NCI-H526 treated with DMSO at 0.1 percent for 48 hours (cell line): ENCODE measurements at places on chromosomes 12 and 14.

DNA sequence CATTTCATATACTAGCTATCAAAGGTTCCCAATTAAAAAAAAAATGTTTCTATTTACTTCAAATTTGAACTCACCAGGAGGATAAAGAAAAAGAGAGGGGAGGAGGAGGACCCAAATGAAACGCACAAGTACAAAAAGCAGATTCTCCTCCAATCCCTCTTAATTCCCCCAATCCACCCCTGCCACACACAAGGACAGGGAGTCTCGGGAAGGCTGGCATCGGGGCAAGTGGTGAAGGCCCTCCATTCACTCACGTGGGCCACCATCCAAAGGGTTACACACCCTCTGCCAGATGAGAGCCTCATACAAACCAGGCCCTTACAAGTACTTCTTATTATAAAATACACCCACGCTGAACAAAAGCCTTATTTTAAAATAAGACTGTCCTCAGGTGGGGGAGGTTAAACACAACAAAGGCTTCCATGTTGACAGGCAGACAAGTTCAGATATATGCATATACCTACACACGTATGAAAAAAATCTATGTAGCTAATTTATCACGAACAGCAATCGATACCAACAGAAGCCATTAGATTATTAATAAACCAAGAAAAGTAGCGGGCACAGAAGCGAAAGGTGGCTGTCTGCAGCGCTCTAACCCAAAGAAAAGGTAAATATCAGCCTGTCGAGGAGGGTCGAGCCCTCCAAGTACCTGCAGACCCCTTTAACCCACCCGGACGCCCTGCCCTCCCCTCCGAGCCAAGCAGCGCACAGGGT is 1.5 kb downstream of the ATP2B1 start:
- DNase-seq, result peak; percentile 41

- no peak for DNase-seq
Observed at GRCh38 chr14:102840771-102841528, 63.7 kb downstream of the TRAF3 start.

DNA sequence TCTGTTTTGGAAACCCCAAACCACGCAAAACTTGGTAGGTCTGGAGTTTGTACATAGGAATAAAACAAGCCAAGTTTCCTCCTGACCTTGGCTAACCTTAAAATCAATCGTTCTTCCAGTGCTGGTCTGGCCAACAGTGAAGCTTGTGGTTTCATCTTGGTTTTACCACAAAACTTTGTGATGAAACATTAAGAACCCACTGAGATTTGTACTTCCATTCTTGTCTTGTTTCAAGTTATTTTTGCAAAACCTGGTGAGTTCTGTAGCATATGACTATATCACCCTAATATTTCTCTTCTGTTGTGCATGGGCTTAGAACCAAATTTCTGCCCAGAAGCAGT is 26.4 kb downstream of the SIX1 start:
- DNase-seq, result no peak

GRCh38 chr14:64061706-64062105 is 208.9 kb downstream of the SYNE2 start:
- DNase-seq, result no peak

DNA sequence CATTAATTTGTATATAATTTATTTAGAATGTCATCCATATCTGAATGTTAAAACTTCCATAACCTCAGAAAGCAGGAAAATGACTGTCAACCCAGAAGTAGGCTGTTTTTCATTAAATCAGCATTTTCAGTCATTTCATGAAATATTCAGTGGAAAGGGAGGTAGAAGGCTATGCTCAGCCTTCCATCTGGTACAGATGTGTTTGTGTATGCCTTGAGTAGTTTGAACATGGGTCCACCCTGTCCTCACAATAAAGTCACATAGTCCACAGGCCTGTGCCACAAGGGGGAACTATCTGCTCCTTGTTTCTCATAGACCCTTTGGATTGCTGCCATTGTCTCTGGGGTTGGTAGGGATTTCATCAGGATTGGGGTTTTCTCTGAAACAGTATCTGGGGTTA is 9.1 kb downstream of the LACRT start:
- DNase-seq, result no peak

DNA sequence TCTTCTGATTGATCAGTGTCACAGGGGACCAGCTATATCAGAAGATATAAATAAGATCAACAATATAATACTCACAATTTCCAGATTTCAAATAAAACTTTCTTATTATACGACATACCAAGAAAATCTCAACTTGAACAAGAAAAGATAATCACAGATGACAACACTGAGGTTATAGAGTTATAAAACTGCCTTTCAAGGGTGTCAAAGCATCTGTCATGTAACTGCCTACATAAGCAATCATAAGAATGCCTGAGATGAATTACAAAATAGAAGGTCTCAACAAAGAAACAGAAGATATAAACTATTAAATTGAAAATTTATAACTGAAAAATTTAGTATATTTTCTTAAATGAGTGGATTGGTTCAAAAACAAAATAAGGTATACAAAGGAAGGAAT is 659.2 kb downstream of the SLC16A7 start:
- no peak for DNase-seq

- peak; percentile 44 for DNase-seq
Observed at GRCh38 chr14:99272899-99273765, 1.1 kb upstream of the BCL11B start.

- no peak for DNase-seq
Observed at GRCh38 chr12:82009524-82009923, 250.4 kb upstream of the PPFIA2 start.

DNA sequence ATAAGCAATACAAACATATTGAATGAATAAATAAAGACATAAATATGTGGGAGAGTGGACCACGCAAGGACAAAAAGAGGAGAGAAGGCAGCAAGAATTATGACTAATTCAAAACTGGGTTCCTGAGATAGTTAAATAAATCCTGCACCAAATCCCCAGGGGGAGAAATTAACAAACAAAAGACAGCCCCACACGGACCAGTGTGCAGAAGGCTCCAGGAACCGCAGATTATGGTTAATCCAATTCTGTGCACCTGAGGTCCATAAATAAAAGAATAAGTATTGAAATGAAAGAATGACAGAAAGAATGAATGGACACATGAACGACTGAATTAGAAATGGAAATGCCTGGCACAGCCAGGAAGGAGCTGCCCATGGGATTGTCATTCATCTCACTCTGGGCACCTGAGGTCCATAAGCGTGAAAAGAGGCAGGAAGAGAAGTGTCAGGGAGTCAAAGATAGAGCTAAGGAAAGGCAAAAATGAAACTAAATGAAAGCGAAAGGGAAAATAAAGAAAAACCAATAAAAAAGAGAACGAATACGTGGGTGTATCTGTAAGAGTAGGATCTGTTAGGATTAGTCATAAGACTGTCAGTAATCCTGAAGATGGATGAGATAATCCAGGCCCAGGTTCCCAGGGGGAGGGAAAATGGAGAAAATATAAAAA is 23.3 kb downstream of the MEG3 start:
- DNase-seq, result no peak

- no peak for DNase-seq
Observed at GRCh38 chr14:92704036-92704804, 44.2 kb downstream of the LGMN start.

- DNase-seq, result no peak
Observed at GRCh38 chr12:106118-106591, 39.6 kb downstream of the IQSEC3 start.

DNA sequence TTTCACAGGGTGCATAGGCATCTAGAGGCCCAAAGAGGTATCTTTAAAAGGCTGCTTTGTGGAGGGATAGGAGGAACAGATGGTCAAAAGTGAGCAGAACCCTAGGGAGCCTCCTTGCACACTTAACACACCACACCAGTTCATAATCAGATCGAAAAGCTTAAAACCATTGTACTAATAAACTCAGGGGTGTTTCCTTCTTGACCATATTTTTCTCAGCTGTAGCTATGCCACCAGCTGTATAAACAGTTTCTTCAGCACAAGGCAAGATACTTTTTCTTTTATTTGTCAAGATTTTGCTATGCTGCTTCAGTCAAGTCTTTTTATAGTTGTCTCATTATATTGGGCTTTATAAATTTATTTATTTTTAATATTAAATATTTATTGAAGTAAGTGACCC is 88.7 kb downstream of the RIC8B start:
- no peak for DNase-seq

GRCh38 chr12:130987151-130987931 is 33.6 kb downstream of the ADGRD1 start:
- DNase-seq, result peak; percentile 73

DNA sequence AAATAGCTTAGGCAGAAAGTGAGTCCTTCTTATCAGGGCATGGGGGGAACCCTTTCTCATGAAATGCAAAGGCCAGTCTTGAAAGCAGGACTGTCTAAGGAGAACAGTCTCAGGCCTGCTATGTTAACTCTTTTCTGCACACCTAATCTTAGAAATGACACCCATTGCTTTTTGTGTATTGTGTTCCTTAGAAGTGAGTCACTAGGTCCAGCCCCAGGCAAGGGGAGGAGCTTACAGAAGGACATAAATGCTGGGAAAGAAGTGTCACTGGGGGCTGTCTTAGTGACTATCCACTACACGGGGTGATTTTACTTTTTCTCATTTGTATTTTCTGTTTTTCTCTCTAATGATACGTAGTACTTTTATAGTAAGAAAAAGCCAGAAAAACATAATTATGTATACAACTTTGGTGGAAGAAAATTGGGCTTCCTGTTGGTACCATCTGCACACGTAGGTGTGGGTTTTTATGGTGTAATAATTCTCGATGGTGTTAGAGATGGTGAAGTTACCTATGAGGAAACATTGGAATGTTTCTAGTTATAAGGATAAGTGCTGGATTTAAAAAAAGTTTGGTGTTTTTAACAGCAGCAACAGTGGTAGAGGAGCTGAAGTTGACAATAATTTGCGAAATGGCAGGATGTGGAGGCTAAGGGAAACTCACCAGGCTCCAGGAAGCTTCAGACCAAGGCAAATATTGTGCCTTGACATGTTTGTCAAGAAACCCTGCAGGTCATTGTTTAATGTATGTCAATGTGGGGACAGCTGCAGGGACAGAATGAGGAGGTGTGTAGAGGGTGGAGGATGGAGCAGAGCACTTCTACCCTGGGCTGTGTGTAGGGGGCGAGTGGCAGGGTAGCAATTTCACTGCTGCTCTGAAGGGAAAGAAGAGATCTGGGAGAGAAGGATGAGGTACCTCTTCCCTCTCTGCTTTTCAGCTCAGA is 214.9 kb downstream of the KTN1 start:
- DNase-seq, result no peak

GRCh38 chr14:65225299-65226159 is 123.2 kb upstream of the MAX start:
- no peak for DNase-seq

- DNase-seq, result no peak
Observed at GRCh38 chr12:108340037-108340436, 926 bp upstream of the CMKLR1 start.

GRCh38 chr12:44570036-44570583 is 306.0 kb downstream of the NELL2 start:
- no peak for DNase-seq

DNA sequence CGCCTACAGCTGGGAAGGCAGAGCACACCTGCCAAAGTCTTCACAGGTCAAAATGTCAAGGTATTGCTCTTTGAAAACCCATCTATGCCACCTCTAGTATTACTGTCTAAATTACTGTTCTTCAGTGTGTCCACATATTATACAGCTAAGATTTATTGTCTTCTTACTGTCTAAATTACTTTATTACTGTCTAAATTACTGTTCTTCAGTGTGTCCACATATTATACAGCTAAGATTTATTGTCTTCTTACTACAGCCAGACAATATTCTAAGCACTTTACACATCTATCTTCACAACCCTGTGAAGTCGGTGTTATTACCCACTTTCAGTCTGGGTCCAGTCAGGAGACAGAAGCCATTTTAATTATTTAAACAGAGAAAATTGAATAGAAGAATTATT is 173.9 kb downstream of the MYRFL start:
- no peak for DNase-seq

DNA sequence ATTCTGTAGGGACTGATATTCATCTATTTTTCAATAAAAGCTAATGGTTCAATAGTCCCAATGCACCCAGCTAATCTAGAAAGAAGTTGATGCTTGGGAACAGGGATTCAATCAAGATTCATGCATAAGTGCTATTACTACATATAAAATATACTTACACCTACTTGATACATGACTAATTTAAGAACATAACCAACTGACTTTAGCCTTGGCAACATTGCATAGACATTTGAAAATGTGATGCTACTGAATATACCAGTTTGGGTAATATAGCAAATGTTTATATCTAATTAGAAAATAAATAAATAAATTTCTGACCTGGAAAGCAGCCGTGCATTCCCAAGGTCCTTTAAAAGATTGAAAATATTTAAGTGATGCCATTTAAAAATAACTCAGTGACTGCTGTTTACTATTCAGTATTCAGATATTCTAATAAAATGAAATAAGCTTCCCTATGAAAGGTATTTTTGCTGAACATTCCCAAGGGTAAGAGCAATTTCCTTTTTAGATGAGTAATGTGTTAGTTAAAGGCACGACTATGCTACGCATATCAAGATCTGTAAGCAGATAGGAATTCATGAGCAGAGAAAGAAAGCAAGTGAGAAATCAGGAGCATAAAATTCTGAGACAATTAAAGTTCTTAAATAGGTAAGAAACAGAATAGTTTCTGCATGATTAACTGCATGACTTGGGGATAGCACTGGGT is 160.6 kb upstream of the SYT1 start:
- no peak for DNase-seq

DNA sequence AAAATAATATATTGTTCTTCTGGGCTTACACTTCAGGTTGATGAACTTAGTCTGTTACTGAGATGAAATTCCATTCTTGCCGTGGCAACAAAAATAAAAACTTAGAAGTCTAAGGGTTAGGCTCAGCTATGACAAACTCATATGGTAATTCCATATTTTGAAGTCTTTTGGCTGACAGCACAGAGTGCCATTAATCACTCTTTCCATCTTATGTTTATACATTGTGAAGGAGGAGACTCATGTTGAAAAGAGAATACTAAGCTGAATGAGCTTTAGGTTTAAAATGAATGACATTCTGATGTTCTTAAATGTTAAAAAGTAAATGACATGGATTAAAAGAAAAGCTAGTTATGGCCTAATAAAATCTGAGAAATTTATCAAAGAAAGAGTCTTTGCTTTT is 291.9 kb downstream of the SOX5 start:
- no peak for DNase-seq

DNA sequence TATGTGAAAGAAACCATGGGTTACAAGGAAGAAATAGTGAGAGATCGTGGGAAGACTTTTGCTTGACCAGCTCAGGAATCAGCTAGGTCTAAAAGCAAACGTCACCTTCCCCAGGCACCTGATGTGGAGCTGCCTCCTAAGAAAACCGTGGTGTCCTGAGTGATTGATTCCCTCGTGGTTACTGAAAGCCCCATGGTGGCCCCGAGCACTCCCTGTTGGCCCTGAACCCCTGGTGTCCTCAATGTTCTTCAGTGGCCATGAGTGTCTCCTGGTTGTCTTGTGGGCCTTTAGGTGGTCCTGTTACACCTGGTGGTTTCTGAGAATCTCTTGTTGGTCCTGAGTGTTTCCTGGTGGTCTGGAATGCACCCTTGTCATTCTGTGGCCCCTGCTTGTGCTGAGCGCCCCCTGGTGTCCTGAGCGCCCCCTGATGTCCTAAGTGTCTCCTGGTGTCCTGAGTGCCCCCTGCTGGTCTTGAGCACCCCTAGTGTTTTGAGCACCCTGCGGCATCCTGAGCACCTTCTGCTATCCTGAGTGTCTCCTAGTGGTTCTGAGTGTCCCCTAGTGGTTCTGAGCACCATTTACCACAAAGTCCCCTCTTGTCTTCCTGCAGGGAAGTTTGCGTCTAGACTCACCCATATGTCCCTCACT is 518.7 kb downstream of the TMEM121 start:
- DNase-seq, result peak; percentile 47

GRCh38 chr12:7271893-7272514 is 31.9 kb upstream of the ACSM4 start:
- no peak for DNase-seq
